Uterus (tissue), 4 donors: ENCODE measurements at places on chromosomes 5 and 9. TPM values are rescaled to one million over a fixed set of nuclear protein-coding genes. Genes with fewer than 3 reads are reported as not detected.

DNA sequence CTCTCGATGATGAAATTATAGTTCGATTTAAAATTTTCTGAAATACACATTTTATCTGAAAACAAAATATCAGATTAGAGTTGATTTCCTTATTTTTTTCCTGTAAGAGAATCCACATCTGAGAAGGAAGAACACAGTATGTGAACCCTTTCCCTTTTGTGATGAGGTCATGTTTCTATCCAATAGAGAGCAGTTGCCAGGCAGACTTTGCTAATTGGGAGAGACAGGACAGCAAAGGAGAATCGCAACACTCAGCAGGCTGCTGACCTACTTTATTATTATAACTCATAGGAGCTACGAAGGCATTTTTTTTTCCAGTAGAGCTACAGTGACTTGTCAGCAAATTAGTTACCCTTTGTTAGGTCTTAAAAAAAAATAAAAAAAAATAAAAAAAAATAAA lies 242.1 kb downstream of the HCN1 start:
- no peak overlapping the region for H3K27ac ChIP-seq
- H3K4me1 ChIP-seq: no peaks in the 10 kb centered on the region
- no peak overlapping the region for H3K4me3 ChIP-seq
- no peaks in the 10 kb centered on the region for H3K36me3 ChIP-seq

DNA sequence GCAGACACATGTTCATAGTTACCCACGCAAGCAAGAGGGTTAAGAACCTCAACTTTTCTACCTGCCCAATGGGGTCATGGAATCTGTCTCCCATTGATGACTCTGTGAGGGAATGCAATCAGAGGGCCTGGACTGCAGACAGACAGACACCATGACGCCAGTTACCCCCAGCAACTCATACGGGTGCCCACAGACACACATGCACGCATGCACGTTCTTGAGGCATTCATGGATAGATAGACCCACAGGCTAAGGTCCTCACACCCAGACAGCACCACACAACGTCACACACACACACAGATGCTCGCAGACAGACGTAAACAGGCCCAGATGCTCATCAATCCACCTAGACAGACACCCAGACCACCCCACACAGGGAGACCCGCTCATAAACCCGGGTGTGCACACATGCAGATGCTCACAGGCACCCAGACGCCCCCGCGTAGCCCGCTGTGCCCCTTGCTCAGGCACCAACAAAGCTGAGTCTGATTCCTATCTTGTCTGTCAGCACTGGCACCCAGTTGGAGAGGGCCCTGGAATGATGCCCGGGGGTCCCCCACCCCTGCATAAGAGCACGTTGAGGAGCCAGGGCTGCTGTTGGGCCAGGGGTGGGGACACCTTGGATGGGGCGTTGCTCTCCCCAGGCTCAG lies 23.6 kb downstream of the LHX2 start:
- DNase-seq: no peak
- no peak overlapping the region for H3K4me3 ChIP-seq
- no peaks in the 10 kb centered on the region for H3K4me1 ChIP-seq
- H3K27ac ChIP-seq: no peak overlapping the region
- no peaks in the 10 kb centered on the region for H3K36me3 ChIP-seq
- peaks cover 12% of the 10 kb centered on the region for H3K27me3 ChIP-seq

DNA sequence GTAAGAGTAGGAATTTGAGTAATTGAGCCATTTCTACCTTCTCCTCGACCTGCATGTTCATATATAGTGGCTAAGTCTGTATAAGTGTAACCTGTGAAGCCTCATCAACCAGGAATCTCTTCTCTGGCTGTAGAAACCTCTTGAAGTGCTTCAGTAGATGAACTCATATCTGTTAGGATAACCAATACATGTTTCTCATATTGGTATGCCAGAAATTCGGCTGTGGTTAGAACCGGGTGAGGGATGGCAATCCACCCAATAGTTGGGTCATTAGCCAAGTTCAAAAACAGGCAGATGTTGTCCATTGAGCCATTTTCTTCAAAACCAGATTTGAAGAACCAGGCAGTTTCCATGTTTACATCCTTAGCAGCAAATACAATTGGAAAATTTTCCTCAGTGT lies 28.9 kb upstream of the GSN start:
- no peak overlapping the region for H3K27ac ChIP-seq
- DNase-seq: no peak
- no peaks in the 10 kb centered on the region for H3K27me3 ChIP-seq
- no peak overlapping the region for H3K4me3 ChIP-seq

DNA sequence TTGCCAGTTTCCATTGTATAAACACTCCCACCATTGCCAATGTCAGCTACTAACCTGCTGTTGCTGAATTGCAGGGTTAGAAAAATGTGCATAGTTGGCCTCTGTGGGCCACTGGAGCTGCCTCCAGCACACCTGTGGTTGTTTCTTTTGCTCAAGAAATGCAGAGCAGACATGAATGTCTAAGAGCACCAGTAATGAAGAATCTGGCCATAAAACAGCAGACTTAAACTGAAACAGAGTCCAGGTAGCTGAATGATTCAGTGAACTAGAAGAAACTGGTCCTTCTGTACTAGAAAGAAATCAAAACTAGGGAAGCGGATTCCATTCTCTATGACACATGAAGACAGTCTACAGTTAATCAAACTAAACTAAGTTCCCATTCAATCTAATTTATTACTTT lies 48.2 kb downstream of the NUDT12 start:
- no peak for DNase-seq
- H3K36me3 ChIP-seq: no peaks in the 10 kb centered on the region
- H3K4me1 ChIP-seq: no peaks in the 10 kb centered on the region
- no peak overlapping the region for H3K27ac ChIP-seq
- no peak overlapping the region for H3K4me3 ChIP-seq

DNA sequence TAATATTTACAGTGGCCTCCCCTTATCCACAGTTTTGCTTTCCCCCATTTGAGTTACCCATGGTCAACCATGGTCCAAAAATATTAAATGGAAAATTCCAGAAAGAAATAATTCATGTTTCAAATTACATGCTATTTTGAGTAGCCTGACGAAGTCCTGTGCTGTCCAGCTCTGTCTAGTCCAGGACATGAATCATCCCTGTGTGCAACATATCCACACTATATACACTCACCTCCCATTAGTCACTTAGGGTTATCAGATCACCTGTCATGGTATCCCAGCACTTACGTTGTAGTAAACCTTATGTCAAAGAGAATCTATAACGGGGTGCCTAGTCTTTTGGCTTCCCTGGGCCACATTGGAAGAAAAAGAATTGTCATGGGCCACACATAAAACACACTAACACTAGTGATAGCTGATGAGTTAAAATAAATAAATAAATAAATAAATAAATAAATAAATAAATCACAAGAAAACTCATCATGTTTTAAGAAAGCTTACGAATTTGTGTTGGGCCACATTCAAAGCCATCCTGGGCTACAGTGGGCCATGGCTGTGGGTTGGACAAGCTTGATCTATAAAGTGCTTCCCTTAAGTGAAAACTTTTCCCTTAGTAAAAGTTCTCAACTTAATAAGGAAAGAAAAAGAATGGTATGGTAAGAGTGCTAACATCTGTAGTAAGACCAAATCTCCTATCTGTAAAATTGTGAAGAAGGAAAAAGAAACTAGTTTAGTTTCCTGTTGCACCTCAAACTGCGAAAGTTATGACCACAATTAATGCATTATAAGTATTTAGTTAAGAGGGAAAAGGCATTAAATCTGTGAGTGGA lies 15.9 kb upstream of the OMD start:
- no peak overlapping the region for H3K4me3 ChIP-seq
- H3K27ac ChIP-seq: no peak overlapping the region
- no peaks in the 10 kb centered on the region for H3K36me3 ChIP-seq
- no peaks in the 10 kb centered on the region for H3K4me1 ChIP-seq
- no peaks in the 10 kb centered on the region for H3K27me3 ChIP-seq

DNA sequence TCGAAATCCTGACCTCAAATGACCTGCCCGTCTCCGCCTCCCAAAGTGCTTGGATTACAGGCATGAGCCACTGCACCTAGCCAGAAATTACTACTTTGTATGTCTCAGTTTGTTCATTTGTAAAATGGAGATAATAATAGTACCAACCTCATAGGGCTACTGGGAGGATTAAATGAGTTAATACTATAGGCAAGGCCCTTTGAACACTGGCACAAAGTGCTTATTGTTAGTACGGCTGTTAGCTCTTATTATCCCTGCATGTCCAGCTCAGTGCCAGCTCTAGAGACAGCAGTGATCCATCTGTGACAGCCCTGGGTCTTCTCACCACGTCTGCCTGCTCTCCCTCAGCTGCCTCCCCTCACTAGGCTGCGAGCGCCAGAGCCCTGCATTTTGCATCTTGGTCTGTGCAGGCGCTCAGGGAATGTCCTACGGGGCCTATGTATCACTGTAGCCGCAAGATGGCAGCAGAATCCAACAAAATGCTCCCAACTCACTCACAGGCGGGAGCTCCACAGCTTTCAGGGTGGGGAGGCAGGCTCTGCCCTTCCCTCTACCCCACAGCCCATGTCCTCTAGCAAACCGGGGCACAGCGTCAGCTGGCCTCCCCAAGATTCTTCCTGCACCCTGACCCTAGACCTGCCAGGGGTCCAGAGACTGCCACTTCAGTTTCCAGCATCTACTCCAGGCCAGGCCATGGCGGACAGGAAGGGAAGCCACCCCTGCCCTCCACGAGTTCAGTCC lies 17.7 kb upstream of the AKNA start:
- H3K27me3 ChIP-seq: no peaks in the 10 kb centered on the region
- H3K4me1 ChIP-seq: no peaks in the 10 kb centered on the region
- no peak overlapping the region for H3K27ac ChIP-seq
- no peak overlapping the region for H3K4me3 ChIP-seq
- DNase-seq: peak; percentile 85
- H3K36me3 ChIP-seq: no peaks in the 10 kb centered on the region

Gene CCDC69
- 25.2 TPM for total RNA-seq

Gene PCDHB8
- 5.4 TPM for total RNA-seq

Gene PNPLA7
- total RNA-seq: 2.1 TPM
